ENCODE measurements at places on chromosomes 3 and 15.

GRCh38 chr3:141386126-141386488 is 17.8 kb downstream of the ZBTB38 start:
- no peak for DNase-seq

DNA sequence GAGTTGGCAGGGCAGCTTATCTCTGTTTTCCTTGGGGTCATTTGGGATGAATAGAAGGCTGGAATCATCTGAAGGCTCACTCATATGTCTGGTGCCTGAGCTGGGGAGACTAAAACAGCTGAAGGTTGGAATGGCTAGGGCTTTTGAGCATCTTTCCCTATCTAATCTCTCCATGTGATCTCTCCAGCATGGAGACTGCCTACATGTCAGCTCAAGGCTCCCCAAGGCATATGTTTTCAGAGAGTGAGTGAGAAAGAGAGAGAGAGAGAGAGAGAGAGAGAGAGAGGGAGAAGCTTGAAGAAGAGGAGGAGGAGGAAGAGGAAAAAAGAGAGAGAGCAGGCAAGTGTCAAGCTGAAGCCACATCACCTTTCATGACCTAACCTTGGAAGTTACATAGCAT is 143.4 kb downstream of the EBLN2 start:
- no peak for DNase-seq

- no peak for DNase-seq
Measured at GRCh38 chr15:84889991-84890669, 5.7 kb downstream of the SLC28A1 start.

GRCh38 chr15:48300038-48300437 is 31.2 kb upstream of the DUT start:
- DNase-seq, result no peak

- DNase-seq, result no peak
Measured at GRCh38 chr3:17412950-17413530, 329.4 kb downstream of the TBC1D5 start.

- no peak for DNase-seq
Measured at GRCh38 chr3:156317462-156318074, 197.2 kb downstream of the KCNAB1 start.

DNA sequence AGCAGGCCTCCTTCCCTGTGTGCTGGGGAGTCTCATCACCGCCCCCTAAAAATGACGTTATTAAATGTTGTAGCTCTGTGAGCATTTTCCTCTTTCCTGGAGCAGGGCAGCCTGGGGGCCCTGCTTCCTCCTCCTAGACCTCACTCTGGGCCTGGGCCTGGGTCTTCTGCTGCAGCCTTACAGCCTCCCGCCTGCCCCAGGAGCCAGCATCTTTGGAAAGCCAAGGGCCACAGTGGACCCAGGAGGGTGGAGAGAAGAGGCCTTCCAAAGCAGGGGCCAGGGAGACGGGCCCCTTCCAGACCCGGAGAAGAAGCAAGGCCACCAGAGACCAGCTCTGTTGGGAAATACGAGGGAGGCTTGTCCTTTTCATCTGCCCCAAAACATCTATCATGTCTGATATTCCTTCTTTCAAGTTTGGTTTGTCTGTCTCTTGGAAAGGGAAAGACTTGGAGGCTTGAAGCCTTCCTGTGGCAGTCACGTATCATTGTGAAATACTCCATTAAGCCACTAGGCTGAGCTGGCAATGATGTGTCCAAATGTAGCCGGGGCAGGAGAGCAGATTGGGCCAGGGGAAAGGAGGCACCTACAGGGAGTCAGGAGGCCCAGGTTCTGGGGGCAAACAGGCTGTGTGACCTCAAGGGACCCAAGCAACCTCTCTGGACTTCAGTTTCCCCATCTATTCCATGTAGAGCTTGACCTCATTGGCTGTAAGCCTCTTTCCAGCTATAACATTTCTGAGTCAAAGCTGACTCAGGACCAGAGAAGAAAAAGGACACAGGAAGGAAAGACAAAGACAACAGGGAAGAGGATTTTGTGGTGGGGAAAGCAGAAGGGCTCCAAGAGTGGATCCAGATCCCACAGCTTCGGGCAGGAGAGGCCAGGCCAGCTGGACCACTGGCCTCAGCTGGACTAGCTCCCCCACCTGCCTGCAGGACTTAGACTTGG is 31.1 kb downstream of the CYP11A1 start:
- no peak for DNase-seq

DNA sequence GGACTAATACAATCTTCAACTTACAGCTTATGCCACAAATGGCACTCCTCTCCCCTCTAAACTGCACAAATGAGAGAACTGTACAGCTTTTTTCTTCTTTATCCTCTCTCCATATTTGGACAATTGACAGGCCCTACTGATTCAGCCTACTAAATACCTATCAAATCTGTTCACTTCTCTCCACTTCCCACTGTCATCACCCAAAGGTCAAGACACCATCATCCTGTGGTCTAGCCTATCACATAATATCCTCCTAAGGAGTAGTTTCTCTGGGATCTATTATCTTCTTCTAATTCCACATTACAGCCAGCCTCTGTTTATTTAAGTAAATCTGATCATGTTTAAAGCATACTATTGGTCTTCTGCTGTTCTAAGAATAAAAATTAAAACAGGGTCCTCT is 33.0 kb upstream of the SLC12A8 start:
- no peak for DNase-seq

- peak; percentile 53 for DNase-seq
Measured at GRCh38 chr3:158102242-158103080, 3.8 kb downstream of the SHOX2 start.

- DNase-seq, result no peak
Measured at GRCh38 chr3:56590814-56591213, 33.8 kb downstream of the CCDC66 start.

DNA sequence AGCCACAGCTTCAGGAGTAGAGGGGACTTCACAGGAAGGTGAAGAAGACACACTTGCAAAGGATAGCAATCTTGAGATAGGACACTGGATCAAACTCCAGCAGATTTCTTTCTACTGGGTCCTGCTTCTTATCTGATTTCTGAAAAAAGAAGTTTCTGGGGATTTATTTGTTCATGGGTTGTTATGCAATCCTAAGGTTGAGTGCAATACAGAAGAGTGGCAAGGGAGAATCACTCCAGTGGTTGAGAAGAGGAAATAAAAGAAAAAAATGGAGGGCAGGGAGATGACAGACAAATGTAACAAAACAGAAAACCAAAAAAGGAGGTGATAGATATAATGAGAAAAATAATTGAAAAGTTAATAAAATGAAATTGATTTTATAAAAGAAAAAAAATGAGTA is 858.3 kb downstream of the TUSC7 start:
- DNase-seq, result no peak

- no peak for DNase-seq
Measured at GRCh38 chr3:119225121-119225520, 15.6 kb downstream of the B4GALT4 start.

DNA sequence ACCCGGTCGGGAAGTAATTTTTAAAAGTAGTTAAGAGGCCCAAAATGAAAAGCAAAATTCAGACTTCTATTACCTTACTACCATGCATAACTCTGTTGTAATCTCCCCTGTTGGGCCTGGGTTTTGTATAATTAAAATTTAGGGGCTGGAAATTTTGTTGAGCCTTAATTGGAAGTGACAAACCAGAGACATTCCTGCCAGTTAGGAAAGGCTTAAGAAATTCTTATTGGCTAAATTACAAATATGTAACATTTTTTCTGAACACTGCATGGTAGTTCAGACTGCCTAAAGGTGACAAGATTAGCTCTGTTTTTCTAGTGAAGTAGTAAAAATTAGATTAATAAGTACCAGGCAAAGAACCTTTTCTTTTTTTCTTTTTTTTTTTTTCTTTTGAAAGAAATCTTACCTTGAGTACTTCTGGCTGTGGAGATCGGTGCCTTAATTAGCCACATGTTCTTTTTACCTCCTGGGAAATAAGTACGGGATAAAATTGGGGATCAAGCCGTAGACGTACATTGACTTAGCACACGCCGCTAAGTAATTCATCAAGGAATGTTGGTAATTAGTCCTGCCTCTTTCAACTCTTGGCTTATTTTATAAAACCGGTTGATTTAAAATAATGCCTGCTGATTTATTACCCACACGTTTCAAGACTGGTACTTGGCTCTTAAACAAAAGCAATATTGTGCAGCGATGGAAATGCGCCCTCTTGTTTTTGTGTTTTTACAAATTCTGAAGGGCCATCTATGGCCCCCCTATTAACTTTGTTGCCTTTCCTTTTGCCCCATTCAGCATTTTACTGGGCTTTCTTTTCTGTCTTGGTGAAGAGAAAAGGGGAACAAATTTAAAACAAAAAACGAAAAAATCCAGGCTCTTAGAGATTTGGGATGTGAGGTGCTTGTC is 111.2 kb upstream of the SAMMSON start:
- no peak for DNase-seq

GRCh38 chr3:183800243-183800863 is 25.0 kb downstream of the MAP6D1 start:
- peak; percentile 54 for DNase-seq

DNA sequence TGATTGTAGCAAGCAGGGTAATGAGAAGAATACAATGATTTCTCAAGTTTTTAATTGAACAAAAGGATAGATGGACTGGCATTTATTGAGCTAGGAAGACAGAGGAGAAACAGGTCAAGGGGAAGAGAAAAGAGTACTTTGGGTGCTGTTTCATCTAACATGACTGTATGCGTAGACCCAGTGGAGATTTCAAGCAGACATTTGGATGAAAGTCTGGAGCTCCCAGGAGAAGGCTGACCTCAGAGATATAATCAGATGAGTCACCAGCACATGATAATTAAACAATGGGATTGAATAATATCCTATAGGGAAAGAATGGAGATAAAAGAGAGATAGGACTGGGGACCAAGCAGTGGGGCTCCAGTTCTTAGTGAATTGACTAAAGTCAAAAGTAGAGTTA is 194.9 kb downstream of the ARRDC4 start:
- no peak for DNase-seq

DNA sequence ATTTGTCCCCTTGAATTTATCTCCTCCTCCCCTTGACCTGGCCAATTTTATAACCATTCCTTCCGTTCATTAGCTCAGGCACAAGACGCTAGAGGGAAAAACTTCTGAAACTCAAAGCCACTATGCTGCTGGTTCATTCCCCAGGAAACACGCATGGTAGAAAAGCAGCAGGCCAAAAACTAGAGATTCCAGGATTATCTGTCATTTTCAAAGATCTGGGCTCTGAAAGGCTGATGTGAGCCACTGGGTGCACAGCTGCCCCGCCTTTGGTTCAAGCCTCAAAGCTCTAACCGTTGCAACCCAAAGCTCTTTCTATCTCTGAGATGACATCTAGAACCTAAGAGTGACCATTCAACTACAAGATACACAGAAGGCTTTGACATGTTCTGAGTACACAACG is 6.1 kb downstream of the ANP32A start:
- DNase-seq, result no peak

GRCh38 chr3:20376665-20377217 is 190.7 kb upstream of the SGO1 start:
- DNase-seq, result no peak

GRCh38 chr3:85533586-85533985 is 574.8 kb downstream of the CADM2 start:
- DNase-seq, result no peak

GRCh38 chr15:83850015-83850414 is 196.1 kb downstream of the ADAMTSL3 start:
- DNase-seq, result peak; percentile 67

- DNase-seq, result peak; percentile 39
Measured at GRCh38 chr3:4985330-4986174, 6.3 kb downstream of the BHLHE40 start.

DNA sequence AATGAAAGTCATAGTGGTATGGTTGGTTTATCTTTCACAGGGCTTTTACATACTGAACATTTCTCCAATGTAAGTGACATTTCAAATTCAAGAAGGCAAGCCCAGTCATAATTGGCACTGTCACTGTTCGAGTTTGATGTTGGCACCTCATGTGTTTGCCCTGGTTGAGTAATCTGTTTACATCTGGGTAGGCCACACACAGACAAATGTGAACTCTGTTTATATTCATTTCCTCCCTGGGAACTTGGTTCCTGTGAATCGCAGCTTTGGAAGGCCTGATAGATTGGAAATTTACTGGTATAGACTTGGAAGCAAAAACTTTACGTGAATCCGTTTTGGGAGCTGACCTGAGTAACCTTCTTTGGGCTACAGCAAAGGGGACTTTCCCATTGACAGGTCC is 395.2 kb upstream of the AZI2 start:
- no peak for DNase-seq

GRCh38 chr3:49626101-49626581 is 48.0 kb upstream of the APEH start:
- no peak for DNase-seq

- DNase-seq, result no peak
Measured at GRCh38 chr3:33577173-33577572, 137.0 kb upstream of the UBP1 start.

DNA sequence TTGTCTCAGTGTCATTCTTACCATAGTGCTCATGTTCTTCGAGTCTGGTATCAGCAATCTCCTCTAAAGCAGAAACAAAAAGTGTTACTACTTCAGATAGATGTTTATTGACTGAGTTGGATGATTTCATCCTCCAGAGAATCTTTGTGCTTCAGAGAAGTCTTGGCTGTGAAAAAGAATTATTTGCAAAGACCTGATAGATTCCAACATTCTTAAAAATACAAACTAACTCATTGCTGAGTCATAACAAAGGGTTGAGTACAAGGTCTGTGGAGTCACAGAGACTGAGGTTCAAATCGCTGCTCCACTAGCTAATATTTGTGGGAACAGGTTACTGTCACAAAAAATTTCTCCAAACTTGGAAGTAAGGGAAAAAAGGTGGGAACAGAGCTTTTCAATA is 9.0 kb upstream of the STRIT1 start:
- DNase-seq, result no peak

GRCh38 chr3:50592568-50592967 is 19.0 kb downstream of the CISH start:
- no peak for DNase-seq

DNA sequence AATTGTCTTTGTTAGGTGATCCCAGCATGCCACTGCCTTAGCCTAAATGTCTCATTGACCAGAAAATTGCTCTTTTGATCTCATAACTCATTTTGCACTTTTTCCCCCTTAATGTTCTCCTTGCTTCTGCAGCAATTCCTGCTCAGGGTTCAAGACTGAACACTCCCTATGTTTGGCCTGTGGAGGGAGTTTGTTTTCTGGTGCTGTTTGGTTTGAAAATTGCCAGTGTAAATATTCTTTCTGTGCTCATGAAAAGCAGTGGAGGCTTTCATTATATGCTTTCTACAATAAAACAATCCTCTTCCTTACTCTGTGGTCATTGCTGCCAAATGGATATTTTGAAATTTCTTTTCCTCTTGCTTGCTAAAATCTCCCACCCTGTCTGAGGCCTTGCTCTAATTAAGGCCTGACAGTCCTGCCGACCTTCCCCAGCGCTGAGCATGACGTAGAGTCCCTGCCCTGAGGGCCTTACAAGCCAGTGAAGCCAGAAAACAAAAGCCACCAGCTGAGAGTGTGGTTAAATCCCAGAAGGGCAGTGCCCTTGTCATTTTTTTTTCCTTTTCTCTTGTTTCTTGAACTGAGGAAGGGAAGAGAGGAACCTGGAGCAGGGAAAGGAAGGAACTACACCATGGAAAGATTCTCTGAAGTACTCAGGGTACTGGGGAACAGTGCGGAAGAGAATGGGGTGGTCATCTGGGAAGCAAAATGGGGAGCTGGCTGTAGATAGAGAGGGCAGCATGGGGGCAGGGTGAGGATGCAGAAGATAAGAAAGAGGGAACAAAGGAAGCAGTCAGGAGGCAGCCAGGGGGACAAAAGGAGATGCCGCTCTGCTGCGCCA is 24.8 kb downstream of the ZBTB38 start:
- peak; percentile 29 for DNase-seq

GRCh38 chr3:127443581-127444375 is 146.8 kb downstream of the TPRA1 start:
- DNase-seq, result no peak

- peak; percentile 39 for DNase-seq
Measured at GRCh38 chr15:38134252-38134651, 118.4 kb upstream of the SPRED1 start.
